ENCODE measurements at places on chromosomes 3 and 15. TPM values are rescaled to one million over a fixed set of nuclear protein-coding genes. Genes with fewer than 3 reads are reported as not detected.

- no peak for DNase-seq
These were observed 96.4 kb upstream of the NANOGP8 start for GRCh38 chr15:35181538-35181937.

DNA sequence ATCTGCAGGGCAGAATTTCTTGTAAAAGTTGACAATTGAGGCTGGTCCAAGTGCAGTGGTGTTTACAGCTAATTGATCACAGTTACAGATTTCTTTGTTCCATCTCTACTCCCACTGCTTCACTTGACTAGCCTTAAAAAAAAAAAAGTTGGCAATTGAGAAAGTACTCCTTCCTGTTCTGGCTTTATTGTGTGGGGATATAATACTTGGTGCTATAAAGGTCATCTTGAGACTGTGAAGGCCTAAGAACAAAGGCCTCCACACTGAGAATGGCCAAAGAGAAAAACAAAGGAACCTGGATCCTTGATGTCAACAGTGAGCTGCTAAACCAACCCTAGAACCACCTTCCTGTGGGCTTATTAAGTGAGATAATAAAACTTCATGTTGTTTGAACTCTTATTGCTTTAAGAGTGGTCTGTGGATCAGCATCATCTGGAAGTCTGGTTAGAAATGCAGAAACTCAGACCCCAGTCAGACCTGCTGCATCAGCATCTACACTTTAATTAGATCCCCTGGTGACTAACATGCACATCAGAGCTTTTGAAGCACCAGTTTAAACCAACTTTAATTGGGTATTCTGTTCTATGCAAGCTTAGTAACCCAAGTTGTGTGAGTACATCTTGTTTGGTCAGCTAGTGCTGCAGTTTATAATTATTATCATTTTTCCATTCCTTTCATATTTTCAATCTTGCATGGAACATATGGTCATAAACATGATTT lies 55.2 kb downstream of the TMOD3 start:
- no peak for DNase-seq

The GOLGA8O gene
- total RNA-seq, result 3.2 TPM

The MAP4 gene
- 66.1 TPM for total RNA-seq

The COL8A1 gene
- total RNA-seq, result 0.75 TPM
